ENCODE measurements at places on chromosomes 1 and 21.

GRCh38 chr1:222028116-222028515 lies 286.2 kb upstream of the DUSP10 start:
- DNase-seq = peak; percentile 60
- no peaks in the 10 kb centered on the region for H3K36me3 ChIP-seq
- H3K27ac ChIP-seq = peak overlapping the region; percentile 39
- H3K4me1 ChIP-seq = peaks cover 8% of the 10 kb centered on the region

- no peak overlapping the region for H3K4me3 ChIP-seq
- H3K27ac ChIP-seq = no peak overlapping the region
- no peaks in the 10 kb centered on the region for H3K36me3 ChIP-seq
- no peaks in the 10 kb centered on the region for H3K27me3 ChIP-seq
- no peak for DNase-seq
Observed at GRCh38 chr1:216528816-216529215, 105.6 kb upstream of the USH2A start.

- H3K4me3 ChIP-seq = no peak overlapping the region
- peak; percentile 52 for DNase-seq
- H3K27me3 ChIP-seq = no peaks in the 10 kb centered on the region
Observed at GRCh38 chr1:19140465-19140864, 69.6 kb downstream of the UBR4 start.

- H3K36me3 ChIP-seq = no peaks in the 10 kb centered on the region
- no peak overlapping the region for H3K4me3 ChIP-seq
- H3K4me1 ChIP-seq = peaks cover 2% of the 10 kb centered on the region
Observed at GRCh38 chr1:78377356-78377928, 113.3 kb upstream of the PTGFR start.

- H3K27ac ChIP-seq = peak overlapping the region; percentile 89
- no peaks in the 10 kb centered on the region for H3K36me3 ChIP-seq
Observed at GRCh38 chr1:54052431-54052933, 522 bp downstream of the TMEM59 start.

DNA sequence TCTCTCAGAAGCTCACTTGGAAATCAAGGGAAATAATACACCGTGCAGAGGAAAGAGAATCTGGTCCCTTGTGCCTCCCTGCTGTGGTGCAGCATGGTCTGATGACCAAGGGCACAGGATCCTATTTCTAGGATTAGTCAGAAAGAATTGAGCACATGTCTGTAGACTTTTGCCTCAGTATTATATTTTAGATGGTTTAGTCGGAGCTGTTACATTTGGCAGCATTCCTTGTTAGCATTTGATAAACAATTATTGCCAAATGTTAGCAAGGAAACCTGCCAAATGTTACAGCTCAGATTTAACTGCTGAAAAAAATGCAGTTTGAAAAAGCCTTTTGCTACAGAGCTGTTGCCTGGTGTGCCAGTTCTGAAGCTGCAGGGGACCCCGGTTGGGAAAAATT lies 183.5 kb upstream of the DPYD start:
- H3K4me3 ChIP-seq = no peak overlapping the region
- DNase-seq = no peak
- no peaks in the 10 kb centered on the region for H3K36me3 ChIP-seq
- H3K4me1 ChIP-seq = no peaks in the 10 kb centered on the region
- H3K27ac ChIP-seq = no peak overlapping the region
